ENCODE measurements at places on chromosomes 2 and 18. TPM values are rescaled to one million over a fixed set of nuclear protein-coding genes. Genes with fewer than 3 reads are reported as not detected.

- DNase-seq, result no peak
Observed at GRCh38 chr2:161115605-161116380, 44.4 kb upstream of the TANK start.

The MLPH gene
- total RNA-seq, result 139 TPM

DNA sequence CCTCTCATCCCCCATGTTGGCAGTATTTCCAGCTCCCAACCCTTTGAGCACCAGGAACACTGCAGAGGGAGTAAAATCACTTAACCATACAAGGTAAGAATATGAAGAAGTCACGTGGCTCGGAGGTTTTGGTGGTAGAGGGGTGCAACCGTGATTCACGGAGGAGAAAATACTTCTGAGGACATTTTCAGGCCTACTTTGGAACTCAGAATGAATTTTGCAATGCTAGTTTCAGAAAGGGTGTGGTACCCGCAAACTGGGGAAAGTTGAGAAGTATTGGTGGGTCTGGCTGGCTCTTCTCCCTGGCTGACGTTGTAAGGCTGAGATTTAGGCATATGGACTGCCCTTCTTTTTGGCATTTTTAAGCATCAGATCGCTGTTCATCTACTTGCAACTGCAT lies 442 bp downstream of the SERPINB5 start:
- no peak for DNase-seq

DNA sequence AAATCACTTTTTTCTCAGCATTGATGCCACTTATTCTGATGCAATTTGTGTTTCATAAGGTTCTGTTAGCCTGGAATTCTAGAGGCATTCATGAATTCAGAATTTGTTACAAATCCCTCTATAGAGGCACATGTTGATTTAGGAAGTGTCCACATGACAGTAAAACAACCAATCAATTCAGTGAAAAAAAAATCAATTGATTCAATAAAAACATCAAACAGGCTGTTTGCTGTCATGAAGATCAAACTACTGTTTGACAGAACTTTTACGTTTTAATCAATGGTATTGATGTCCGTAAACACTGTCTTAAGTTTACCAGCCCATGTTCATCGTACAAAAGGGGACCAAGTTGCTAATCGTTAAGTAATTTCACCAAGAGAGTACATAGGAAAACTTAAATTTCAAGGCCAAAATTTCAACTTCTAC lies 261.5 kb downstream of the FIGN start:
- DNase-seq, result no peak

- DNase-seq, result no peak
Observed at GRCh38 chr18:26480897-26481795, 67.2 kb downstream of the KCTD1 start.

GRCh38 chr2:11708106-11708505 lies 38.1 kb upstream of the NTSR2 start:
- DNase-seq, result no peak

GRCh38 chr18:3842844-3843243 lies 392.9 kb downstream of the TGIF1 start:
- DNase-seq, result no peak

GRCh38 chr18:8765783-8766463 lies 60.6 kb downstream of the MTCL1 start:
- DNase-seq, result no peak

The TMEM163 gene
- total RNA-seq, result not detected

- no peak for DNase-seq
Observed at GRCh38 chr2:38968021-38968420, 78.3 kb downstream of the ARHGEF33 start.

The GAL3ST2 gene
- 50.8 TPM for total RNA-seq

DNA sequence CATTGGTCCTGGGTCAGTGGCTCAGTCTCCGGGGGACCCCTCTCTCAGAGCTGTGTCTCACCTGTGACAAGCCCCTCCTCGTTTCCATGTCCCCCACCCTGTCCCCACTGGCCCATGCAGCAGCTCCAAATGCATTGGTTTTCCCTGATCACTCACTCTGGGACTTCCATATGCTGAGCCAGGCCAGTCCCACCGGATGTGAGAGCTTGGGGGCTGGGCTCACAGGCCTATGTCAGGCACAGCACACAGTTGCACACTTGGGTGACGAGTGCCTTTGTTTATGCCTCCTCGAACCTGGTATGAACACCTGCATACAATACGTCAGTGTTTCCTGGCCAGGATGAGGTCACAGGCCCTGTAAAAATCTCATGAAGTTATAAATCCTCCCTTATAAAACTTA lies 232.5 kb downstream of the TFCP2L1 start:
- DNase-seq, result no peak

DNA sequence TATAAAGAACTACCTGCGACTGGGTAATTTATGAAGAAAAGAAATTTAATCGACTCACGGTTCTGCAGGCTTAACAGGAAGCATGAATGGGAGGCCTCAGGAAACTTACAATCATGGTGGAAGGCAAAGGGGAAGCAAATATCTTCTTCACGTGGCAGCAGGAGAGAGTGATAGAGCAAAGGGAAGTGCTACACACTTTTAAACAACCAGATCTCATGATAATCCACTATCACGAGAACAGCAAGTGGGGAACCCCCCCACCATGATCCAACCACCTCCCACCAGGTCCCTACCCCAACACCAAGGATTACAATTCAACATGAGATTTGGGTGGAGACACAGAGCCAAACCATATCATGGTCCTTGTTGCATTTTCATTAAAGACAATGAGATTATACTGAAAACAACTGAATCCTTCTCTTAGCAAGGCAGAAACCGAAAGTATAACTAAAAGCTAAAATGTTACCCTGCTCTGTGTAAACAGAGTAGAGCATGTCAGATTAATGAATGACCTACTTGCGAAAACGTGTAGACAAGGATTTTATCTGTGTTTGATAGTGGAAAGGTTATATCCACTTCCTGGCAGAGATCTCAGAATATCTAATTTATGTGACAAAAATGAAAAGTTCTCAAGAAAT lies 60.1 kb upstream of the RBBP8 start:
- no peak for DNase-seq

DNA sequence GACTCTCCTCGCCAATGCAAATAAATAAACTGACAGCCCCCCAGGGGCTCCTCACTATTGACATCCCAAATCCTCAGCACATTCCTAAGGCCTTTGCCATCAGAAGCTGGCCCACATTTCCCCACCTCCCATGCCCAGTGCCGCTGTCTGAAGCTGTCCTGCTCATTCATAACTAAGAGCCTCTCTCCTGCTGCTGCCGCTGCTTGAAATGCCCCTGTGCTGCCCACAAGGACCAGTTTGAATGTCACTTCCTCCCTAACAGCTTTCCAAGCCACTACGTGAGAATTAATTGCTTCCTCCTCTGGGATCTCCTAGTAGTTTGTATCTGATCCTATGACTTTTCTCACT lies 151.6 kb upstream of the CAPN13 start:
- no peak for DNase-seq

GRCh38 chr2:18477293-18477692 lies 83.2 kb downstream of the RDH14 start:
- DNase-seq, result no peak
